Non-pigmented ciliary epithelial cell (primary cell): ENCODE measurements at places on chromosomes 2 and 18.
A peak's percentile ranks its signal among the peaks of the same experiment; 100 is the strongest.

DNA sequence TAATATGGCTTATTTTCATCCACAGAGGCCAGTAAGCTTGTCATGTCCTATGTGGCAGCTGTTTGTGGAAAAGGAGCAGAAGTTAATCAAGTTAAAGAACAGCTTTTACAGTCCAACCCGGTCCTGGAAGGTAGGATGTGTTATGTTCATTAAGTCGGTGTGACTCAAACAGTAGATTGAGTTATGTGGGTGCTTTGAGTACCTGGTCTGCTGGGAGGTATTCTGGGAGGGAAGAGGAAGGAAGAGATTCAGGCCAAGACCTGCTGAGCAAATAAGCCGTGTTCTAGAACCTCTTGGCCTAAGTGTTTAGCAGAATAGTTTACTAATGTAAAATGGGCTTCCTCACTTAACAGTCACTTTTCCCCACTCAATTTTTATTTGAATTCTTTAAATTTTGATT, 96.2 kb downstream of the MYO1B start:
- no peak for DNase-seq

- peak; percentile 30 for DNase-seq
Observed at GRCh38 chr2:86223140-86223926, 24.1 kb downstream of the MRPL35 start.

- no peak for DNase-seq
Observed at GRCh38 chr2:69784228-69784627, 42.3 kb downstream of the ANXA4 start.

DNA sequence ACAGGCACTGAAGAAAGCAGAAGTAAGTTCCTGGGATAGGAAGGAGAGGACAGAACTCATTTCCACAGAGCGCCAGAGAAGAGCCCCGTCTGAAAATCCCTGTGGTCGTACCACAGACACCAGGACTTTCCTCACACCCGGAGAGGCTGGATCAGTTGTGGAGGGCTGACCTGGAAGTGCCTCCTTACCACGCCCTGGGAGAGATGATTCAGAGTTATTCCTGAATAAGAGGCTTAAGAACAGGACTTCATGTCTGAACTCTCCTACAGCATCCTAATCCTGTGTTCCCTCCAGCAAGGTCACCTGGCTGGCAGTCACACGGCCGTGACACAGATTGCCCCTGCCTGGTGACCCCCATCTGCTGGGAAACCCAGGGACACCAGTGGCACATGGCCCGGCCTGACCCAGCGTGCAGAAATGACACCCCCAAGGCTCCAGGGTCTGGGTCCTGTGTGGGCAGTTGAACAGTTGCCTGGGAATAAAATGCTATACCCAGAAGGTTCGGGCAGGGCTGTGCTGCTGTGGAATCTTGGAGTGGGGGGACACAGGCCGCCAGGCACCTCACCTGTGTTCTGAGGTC, 105.9 kb downstream of the PXDN start:
- DNase-seq = no peak

DNA sequence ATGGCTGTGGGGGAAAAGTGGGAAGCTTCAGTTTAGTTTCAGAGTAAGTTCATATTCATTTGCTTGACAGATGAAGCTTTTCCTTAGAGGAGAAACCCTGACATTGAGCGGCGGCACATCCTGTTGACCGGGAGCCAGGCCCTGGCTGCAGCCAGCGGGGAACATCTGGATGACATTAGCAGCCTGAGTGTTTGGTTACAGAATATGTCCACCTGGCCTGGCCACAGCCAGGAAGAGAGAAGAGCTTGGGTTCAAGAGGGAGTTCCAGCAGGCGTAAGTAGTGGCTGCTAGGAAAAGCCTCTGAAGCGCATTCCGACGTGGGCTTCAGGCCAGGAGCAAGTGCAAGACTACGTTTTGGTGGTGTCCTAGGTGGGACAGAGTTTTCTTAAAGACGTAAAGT, 144.9 kb upstream of the MYCN start:
- DNase-seq = no peak

- DNase-seq = no peak
Observed at GRCh38 chr2:170180031-170180566, 2.2 kb downstream of the MYO3B start.

- DNase-seq = peak; percentile 15
Observed at GRCh38 chr2:171086352-171087290, 74.1 kb downstream of the TLK1 start.

GRCh38 chr18:12722731-12723130, 19.9 kb downstream of the PSMG2 start:
- DNase-seq = no peak

GRCh38 chr18:10055125-10055750, 141.4 kb downstream of the VAPA start:
- no peak for DNase-seq

DNA sequence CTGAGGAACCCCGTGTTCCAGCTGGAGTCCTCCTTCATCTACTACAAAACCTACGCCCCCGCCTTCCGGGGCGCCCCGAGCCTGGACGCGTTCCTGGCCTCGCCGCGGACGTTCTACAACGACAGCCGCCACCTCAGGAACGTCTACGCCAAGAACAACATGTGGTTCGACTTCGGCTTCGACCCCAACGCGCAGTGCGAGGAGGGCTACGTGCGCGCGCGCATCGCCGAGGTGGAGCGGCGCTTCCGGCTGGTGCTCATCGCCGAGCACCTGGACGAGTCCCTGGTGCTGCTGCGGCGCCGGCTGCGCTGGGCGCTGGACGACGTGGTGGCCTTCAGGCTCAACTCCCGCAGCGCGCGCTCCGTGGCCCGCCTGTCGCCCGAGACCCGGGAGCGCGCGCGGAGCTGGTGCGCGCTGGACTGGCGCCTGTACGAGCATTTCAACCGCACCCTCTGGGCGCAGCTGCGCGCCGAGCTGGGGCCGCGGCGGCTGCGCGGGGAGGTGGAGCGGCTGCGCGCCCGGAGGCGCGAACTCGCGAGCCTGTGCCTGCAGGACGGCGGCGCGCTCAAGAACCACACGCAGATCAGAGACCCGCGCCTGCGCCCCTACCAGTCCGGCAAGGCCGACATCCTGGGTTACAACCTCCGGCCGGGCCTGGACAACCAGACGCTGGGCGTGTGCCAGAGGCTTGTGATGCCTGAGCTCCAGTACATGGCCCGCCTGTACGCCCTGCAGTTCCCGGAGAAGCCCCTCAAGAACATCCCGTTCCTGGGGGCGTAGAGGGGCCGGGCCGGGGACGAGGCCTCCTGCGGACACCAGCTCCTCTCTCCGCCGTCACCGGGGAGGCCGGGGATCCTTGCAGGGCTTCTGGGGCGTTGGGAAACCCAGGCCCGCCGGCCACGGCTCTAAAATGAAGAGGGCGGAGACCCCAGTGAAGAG, 5.3 kb upstream of the NEU4 start:
- DNase-seq = no peak

DNA sequence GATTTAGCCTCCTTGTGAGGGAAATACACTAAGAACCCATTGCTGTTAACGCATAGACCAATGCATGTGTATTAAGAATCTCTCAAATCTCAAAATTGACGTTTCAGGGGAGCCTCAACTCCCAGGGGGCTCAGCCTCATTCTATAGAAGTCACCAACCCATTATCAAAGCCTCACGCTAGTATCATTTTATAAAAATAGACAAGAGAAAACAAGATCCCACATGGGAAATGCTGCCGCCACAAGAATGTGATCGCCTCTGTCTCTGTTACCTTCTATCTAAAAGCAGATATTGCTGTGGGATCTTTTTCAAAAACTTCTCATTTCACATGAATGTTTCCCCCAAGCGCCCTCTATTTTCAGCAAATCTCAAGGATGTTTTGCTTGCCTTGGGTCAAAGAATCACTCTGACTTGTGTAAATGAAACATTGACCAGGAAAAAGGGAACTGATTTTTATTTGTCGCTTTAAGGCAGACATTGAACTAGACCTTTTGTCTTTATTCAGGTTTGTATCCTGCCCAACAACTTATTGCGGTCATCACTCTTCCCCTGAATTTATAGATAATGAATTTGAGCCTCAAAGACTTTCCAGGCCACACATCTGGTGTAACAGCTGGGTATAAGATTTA, 679.0 kb upstream of the ID2 start:
- DNase-seq = no peak

GRCh38 chr2:20113004-20113796, 61.8 kb upstream of the LAPTM4A start:
- no peak for DNase-seq

GRCh38 chr2:28544405-28544921, 48.6 kb downstream of the PLB1 start:
- DNase-seq = no peak

DNA sequence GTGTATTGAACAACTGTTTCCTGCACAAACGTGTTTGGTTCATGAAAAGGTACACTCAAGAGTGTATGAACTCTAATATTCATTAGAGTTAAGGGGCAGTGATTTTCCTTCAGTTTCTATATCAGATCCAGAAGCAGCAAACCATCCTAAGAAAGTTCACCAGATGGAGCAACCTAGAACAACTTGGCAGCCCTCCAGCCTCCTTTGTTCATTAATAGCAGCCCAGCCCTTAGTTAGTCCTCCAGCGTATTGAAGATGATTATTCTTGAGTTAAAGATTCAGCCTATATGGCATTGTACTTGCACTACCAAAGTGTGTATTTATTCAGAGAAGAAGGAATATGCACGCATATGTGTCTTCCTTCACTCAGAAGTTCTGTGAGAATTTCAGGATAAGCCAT, 365.5 kb downstream of the SETBP1 start:
- DNase-seq = no peak

DNA sequence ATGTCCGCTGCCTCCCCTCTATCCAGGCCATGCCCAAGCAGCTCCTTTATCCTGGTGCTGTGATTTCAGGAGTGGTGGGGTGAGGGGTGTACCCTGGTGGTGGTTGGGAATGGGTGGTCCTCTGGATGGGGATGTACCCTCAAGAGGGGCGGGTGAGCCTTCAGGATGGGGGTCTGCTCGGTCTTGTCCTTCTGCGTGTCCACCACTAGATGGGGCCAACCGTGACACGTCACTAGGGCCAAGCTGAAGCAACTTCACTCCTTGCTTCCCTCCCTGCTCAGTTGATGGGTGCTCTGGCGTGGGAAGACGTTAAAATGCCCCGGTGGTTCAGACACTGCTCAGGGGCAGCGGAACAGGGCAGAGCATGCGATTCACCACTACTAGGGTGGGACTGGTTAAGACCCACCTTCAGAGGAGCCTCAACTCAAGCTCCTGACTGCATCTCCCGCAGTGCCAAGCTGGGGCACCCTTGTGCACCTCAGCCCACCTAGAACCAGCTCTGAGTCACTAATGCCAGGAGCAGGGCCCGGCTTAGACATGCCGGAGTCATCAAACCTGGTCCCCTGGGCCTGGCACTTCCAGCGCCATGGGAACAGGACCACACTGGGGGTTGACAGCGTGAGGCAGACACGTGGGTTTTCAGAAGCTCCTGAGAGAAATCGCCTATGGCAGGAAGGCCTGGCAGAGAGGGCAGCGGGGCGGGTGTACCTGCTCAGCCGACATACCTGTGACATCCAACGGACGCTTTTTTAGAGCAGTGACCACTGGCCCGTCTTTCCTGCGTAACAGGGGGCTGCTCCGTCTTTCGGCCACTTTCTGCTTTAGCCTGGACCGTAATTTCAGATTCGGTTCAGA, 256.7 kb downstream of the HDAC4 start:
- DNase-seq = peak; percentile 11

DNA sequence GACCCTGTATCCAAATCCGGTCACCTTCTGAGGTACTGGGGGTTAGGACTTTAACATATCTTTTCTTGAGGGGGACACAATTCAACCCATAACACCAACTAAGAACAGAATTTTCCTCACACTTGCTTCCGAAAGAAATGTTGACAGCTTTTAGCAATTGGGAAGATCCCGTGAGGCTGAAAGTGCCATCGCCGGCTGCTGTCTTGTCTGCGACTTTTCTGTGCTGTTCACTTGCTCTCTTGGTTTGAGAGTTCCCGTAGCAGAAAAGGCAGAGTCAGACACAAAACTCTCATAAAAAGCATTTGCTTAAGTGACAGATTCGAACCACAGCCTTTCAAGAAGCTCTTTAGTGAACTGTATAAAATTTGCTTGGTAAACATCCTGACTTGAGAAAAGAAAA, 253.4 kb downstream of the ARHGAP15 start:
- no peak for DNase-seq

DNA sequence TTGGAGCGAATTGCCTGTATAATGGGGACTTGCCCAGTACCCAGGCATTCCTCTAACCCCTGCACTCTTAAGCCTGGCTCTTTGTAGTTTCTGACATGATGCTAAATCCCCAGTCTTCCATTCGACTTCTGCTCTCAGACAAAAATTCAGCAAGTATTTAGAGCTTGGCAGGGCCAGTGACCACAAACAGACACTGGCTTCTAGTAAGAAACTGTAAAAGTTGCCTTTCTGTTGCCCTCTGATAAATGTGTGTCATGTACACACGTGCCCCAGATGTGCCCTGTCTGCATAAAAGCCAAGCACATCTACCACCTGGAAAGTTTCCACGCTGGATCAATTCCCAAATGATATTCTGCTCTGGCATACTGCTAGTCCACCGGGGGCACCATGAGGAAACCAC, 18.0 kb downstream of the PAX3 start:
- no peak for DNase-seq

- DNase-seq = peak; percentile 71
Observed at GRCh38 chr18:73848656-73849055, 299.0 kb downstream of the FBXO15 start.

DNA sequence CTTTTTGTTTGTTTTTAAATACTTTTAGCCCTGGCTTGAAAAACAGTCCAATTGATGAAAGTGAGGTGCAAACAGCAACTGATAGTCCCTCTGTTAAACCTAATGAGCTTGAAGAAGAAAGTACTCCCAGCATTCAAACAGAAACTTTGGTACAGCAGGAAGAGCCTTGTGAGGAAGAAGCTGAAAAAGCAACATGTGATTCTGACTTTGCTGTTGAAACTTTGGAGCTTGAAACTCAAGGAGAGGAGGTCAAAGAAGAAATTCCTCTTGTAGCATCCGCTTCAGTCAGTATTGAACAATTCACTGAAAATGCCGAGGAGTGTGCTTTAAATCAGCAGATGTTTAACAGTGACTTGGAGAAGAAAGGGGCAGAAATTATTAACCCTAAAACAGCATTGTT, 30.6 kb upstream of the DYSF start:
- DNase-seq = no peak

DNA sequence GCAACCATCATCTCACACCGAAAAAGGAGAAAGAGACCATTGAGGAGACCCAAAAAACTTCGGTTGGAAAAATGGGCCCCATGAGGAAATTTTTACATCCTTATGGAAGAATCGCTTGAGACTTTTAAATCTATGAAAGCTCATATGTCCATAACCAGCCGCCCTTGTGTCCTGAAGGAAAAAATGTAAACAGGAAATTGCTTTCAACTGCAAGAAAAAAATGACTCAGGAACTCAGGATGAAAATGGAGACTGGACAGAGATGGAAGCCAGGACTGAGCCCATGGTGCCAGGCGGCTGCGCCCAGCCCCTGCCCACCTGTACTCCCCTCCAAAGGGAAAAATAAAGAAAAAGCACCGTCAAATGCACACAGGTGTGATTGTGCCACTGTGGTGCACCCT, 81.5 kb upstream of the SLC66A3 start:
- peak; percentile 14 for DNase-seq

GRCh38 chr2:20212459-20212870, 12.5 kb downstream of the SDC1 start:
- no peak for DNase-seq

DNA sequence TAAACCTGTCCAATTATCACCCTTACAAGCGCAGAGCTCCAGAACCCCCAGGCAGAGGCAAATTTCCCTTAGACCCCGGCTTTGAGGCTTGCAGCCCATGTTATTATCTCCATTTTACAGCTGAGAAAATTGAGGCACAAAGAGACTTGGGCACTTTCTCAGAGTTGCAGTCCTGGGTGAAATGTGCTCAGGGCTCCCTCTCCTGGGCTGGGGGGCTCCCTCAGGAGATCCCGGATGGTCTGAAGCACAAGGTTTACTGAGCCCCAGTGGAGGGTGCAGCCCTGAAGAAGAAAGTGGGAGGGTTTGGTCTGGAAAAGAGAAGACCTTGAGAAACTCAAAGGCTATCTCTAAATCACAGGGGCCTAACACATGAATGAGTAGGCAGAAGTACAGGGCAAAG, 156.6 kb downstream of the CYRIA start:
- DNase-seq = no peak
